Astrocyte (in vitro differentiated cells and primary cell): ENCODE measurements at places on chromosomes 12 and 14.
A peak's percentile ranks its signal among the peaks of the same experiment; 100 is the strongest.

GRCh38 chr12:49707812-49708147, 575 bp upstream of the FMNL3 start:
- no peak for DNase-seq

DNA sequence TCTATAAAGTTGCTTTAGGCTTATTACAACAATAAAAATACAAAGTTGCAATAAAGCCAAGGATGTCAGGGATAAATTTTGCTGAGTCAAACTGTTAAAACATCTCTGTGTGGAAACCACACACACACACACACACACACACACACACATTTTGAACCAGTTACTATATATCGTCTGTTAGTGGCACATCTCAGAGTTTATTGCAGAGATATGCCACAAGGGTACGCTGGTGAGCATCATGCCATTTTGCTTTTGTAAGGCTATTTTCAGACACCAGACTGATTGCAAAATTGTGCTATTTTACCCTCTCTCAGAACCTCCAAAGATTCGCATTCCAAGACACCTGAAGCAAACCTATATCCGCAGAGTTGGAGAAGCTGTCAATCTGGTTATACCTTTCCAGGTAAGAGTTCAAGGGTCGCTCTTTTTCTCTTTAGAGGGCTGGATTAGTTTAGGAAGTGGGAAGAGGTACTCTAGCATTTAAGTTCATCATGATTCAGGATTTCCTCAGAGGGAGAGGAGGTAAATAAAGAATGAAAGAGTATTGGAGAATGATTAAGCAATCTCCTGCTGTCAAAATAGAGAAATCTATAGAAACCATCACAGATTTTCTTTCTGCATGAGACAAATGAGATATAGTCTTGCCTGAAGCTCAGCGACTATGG, 27.3 kb upstream of the CHPT1 start:
- DNase-seq, result peak; percentile 10

DNA sequence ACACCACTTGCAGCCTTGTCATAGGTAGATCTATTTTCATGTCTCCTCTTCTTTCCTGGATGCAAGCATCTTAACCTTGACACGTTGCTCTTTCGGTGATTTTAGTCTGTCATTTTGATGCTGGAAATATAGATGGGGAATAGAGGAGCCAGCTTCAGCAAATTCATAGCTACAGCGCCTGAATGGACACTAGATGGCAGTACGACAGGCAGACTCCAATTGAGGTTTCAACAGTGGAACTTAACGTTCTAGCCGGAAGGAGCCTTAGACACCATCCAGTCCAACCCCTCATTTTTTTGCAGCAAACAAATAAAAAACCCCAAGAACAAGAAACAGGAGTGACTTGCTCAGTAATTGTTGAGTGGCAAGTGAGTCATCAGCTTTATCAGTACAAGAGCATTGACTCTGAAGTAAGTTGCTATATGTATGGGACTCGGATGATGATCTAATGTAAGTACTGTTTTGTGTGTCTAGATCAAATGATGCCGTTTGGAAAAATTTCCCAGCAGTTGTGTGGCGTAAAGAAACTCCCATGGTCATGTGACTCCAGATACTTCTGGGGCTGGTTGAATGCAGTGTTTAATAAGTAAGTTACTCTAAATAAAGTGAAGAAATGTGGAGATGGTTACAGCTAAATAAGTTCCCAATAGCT, 9.0 kb downstream of the DMAC2L start:
- DNase-seq, result peak; percentile 95

GRCh38 chr12:118065380-118065779, 4.4 kb upstream of the WSB2 start:
- no peak for DNase-seq

DNA sequence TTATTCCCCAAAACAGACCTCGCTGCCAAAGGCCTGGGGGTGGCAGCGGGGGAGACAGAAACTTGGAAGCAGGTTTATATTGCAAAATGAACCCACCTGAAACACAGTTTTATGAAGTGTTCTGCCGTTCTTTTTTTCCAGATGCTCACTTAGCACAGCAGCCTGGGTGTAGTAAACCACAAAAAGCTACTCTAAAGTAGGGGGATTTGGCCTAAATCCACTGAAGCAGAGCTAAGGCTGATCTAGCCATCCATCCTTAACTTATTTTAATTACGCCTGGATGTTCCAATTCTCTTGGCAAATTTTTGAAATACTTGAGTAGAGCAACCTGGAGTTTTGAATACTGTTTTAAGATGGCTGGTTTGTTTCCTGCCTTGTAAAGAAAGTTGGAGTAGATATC, 121.2 kb downstream of the GPR135 start:
- no peak for DNase-seq
